Stimulated activated CD8-positive, alpha-beta memory T cell treated with anti-CD3 and anti-CD28 coated beads, Interleukin-15, amount 100 ng/mL, for 4 hours (primary cell): ENCODE measurements at places on chromosomes 16 and 17.

GRCh38 chr16:26118575-26118974, 426.8 kb downstream of the HS3ST4 start:
- no peak for DNase-seq

DNA sequence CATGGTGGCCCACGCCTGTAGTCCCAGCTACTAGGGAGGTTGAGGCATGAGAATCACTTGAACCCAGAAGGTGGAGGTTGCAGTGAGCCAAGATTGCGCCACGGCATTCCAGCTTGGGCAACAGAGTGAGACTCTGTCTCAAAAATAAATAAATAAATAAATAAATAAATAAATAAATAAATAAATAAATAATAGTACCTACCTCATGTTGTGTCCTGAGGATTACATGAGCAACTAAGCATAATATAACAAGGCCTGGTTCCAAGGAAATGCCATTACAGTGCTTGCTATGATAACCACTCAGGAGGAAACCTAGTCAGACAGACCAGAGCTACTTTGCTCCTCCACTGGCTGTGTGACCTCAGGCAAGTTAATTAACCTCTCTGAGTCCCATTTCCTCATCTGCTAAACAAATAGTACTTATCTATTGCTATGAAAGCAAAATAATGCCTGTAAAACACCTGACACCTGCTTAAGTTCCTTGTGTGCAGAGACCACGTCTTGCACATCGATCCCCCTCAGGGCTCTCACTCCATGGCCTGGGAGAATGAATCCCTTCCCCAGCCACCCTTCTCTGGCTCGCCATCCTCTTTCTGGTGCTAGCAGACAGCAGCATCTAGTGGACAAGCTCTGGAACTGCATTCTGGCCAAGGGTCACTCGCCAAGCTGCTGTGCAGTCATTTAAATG, 7.5 kb downstream of the EPOP start:
- no peak for DNase-seq

DNA sequence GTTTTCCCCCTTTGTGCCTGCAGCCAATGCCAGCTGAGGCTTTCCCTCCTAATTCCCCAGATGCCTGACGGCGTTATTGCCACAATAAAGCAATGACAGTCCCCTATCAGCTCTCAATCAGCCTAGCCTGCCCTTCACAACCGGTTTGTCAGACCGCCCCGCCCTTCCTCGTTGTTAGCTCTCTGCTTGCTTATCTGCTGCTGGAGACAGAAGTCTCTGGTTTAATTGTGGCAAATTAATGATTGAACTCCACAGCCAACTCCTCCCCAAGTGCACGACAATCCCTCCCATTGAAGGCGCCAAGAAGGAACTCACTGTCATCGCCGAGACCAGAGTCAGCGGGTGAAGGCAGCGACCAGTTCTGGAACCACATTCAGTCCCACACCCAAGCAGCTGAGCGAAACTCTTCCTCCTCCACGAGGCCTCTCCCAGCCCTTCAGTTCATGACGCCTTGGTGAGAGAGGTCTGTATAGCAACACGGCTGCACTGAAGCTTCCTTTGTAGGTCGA, 474.4 kb downstream of the SLC39A11 start:
- DNase-seq = peak; percentile 5

GRCh38 chr16:82199209-82199608, 29.2 kb upstream of the MPHOSPH6 start:
- no peak for DNase-seq

DNA sequence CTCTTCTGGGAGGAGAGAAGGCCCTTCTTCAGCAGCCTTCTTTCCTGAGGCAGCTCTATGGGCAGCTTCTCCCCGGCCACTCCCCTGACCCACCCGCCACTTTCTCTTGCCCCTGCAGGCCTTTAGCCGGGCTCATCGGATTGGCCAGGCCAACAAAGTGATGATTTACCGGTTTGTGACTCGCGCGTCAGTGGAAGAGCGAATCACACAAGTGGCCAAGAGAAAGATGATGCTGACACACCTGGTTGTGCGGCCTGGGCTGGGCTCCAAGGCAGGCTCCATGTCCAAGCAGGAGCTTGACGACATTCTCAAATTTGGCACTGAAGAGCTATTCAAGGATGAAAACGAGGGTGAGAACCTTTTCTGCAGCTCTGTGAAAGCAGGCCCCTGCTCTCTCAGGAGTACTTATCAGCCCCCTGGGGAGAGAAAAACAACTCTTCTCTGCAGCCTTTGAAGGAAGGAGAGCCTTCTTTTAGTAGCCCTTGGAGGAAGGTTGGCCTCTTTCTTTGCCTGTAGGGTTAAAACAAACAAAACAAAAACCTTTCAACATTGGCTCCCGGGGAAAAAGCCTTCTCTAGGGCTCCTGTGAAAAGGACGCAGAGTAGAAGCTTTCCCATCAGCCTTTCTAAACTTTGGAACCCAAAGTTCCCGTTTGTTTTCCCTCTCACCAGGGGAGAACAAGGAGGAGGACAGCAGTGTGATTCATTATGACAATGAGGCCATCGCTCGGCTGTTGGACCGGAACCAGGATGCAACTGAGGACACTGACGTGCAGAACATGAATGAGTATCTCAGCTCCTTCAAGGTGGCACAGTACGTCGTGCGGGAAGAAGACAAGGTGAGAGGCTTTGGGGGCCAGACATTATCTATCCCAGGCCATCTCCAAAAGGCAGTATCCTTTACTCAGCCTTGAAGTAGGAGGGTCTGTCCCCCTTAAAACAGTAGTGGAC, 12.7 kb downstream of the RNF227 start:
- no peak for DNase-seq

- DNase-seq = no peak
These were observed 167.1 kb downstream of the HAPSTR1 start for GRCh38 chr16:9258423-9259051.
